ENCODE measurements at places on chromosomes 5 and 9.

GRCh38 chr5:58775701-58776262, 192.9 kb downstream of the RAB3C start:
- no peak overlapping the region for H3K27ac ChIP-seq
- no peaks in the 10 kb centered on the region for H3K4me1 ChIP-seq
- DNase-seq = no peak
- H3K4me3 ChIP-seq = no peak overlapping the region

DNA sequence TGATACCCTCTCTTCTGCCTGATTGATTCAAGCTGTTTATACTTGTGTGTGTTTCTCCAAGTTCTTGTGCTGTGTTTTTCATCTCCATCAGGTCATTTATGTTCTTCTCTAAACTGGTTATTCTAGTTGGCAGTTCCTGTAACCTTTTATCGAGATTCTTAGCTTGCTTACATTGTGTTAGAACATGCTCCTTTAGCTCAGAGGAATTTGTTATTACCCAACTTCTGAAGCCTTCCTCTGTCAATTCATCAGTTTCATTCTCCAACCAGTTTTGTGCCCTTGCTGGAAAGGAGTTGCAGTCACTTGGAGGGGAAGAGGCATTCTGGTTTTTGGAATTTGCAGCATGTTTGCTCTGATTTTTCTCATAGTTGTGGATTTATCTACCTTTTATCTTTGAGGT, 126.2 kb upstream of the FTMT start:
- H3K4me1 ChIP-seq = no peaks in the 10 kb centered on the region
- H3K27ac ChIP-seq = no peak overlapping the region
- no peaks in the 10 kb centered on the region for H3K27me3 ChIP-seq

DNA sequence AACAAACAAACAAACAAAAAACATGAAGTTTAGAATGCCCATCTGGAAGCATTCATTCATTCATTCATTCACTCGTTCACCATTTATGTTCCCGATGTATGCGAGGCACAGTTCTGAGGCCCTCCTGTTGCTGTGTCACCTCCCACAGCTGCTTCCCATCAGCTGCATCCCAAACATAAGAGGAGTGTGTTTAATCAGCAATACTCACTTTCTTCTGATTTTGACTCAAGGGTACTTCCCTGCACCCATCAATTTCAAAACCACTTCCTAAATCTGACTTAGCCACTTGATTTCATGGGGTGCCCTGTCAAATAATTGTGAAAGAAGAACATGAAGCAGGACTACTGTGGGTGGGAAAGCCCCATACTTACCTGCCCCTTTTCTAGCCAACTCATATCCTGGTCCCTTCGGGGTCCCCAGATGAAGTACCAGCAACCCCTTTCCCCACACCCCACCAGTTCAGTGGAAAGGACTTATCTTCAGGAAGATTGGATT, 128.0 kb upstream of the IL12B start:
- H3K27me3 ChIP-seq = no peaks in the 10 kb centered on the region
- no peaks in the 10 kb centered on the region for H3K36me3 ChIP-seq
- H3K27ac ChIP-seq = no peak overlapping the region
- DNase-seq = no peak

GRCh38 chr5:150209099-150209635, 19.3 kb downstream of the SLC6A7 start:
- H3K4me1 ChIP-seq = peaks cover 26% of the 10 kb centered on the region
- H3K27me3 ChIP-seq = no peaks in the 10 kb centered on the region
- no peak for DNase-seq
- no peak overlapping the region for H3K27ac ChIP-seq
- H3K4me3 ChIP-seq = no peak overlapping the region
- peaks cover 36% of the 10 kb centered on the region for H3K36me3 ChIP-seq

DNA sequence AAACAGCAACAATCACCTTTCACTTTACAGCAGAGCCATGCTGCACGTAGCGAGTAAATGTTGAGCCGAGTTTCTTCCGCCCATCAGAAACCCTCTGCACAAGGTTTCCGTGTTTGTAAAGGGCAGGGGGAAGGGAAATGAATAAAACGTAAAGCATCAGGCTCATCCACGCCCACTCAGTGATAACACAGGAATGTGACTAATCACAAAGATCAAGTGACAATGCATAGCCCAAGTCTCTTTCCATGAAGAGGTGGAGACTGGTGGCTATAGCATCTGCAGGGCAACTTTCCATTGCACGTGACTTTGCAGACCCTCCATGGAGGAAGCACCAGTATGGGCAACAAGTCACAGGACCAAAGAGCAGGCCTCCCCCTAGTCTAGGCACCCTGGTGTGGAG, 56.6 kb downstream of the CAMSAP1 start:
- no peak for DNase-seq
- no peaks in the 10 kb centered on the region for H3K27me3 ChIP-seq
- H3K27ac ChIP-seq = no peak overlapping the region
- H3K36me3 ChIP-seq = peaks cover 33% of the 10 kb centered on the region

DNA sequence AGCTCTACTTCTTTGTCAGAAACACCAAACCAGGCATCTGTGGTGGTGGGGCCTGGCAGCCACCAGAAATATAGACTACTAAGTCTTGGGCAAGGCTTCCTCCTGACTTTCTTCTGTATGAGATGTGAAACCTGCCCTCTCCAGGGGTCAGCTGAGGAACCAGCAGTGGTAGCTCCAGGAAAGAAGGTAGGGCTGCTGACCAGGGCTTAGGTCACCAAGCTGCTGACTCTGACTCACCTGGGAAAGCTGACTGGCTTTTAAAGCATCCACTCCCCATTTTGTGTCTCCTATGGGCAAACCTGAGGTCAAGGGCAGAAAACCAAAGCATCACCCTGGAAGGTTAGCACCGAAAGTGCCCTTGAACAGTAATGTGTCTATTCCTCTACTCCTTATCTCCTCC, 10.4 kb upstream of the SH3TC2 start:
- H3K27ac ChIP-seq = no peak overlapping the region
- H3K4me3 ChIP-seq = no peak overlapping the region
- H3K27me3 ChIP-seq = no peaks in the 10 kb centered on the region

GRCh38 chr9:135244271-135245221, 157.1 kb downstream of the OLFM1 start:
- H3K27ac ChIP-seq = no peak overlapping the region
- H3K27me3 ChIP-seq = no peaks in the 10 kb centered on the region
- no peak for DNase-seq
- H3K4me1 ChIP-seq = peaks cover 55% of the 10 kb centered on the region

GRCh38 chr5:91164424-91164823, 218.7 kb downstream of the ARRDC3 start:
- no peak for DNase-seq
- no peaks in the 10 kb centered on the region for H3K4me1 ChIP-seq
- H3K27ac ChIP-seq = peak overlapping the region; percentile 8
- H3K27me3 ChIP-seq = no peaks in the 10 kb centered on the region
- H3K4me3 ChIP-seq = no peak overlapping the region
